ENCODE measurements at places on chromosomes 6 and 20.
A peak's percentile ranks its signal among the peaks of the same experiment; 100 is the strongest.

DNA sequence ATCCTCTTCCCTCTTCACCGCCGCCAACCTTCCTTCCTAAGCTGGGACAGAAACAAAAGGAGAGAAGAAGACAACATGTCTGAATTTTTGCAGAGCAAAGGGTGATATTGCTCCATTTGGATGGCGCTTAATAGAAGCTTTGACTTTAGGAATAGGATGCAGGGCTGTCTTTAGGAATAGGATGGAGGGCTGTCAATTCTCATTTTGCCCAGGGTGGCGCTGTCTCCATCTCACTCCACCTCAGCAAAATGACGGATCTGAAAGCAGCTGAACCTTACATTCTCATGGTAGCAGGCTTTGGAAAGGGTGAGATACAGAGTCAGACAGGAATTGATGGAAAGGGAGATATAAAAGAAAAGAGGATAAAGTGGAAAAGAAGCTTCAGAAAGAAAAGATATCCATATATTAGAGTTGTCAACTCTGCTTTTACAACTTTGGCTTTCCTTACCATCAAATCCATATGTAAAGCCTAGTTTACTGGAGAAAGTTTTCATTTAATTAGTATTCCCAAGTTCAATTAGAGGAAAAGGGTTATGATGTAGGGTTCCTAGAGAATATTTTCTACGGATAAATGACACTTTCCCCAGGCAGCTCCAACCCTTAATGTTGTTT lies 2.4 kb downstream of the MTCL3 start:
- peak; percentile 88 for DNase-seq

DNA sequence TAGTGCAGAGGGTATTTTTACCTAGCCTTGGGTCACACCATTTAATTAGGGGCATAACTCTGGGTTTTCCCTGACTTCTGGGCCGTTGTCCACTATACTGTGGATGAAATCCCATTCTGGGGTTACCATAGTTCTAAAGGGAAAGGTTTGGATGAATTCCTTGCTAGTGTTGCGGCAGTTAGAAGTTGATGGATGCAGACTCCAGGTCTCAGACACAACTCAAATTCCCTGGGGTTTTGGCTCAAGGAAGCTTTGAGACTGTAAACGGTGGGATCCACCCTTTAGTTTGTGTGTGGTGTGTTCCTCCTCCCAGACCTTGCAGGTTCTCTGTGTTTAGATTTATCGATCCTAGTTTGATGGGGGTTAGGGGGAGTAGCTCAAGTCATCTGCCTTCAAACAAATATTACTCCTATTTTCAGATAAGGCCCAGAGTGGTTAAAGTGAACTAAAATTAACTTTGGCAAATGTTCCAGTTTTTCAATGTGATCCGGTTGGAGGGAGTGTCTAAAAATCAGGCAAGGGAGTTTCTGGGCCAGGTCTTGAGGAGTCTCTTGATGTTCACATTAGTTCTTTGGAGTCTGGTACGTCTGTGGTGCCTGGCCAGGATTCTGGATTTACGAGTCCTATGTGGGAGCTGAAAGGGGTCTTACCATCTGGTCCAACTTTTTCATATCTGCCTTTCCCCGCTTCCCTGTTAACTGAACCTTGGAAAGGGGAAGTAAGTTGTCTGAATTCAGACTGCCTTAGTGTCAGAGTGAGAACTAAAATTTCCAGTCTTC lies 1.5 kb downstream of the RALY start:
- DNase-seq: peak; percentile 38

DNA sequence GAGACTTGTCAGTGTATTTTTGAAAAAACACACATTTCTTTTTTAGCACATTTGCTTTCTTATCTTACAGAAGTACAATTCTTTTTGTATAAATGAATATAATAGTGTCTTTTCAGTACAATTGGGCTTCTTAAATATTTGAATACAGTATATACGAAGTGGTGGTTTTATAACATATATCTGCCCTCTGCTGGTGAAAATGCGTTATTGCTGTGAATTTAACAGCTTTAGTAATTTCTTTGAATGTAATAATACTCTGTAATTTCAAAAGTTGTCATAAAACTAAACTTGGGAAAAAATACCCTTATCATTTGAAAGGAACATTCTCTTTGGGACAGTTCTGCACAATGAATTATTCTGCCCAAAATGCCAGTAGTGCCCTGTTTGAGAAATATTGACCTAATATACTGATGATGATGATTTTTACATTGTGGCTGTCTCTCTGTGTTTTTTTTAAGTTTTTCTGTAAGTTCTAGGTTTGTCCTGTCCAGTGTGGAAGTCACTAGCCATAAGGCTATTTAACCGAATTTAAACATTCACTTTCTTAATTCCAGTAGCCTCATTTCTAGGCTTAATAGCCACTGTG lies 19.0 kb downstream of the SMAP1 start:
- DNase-seq: peak; percentile 55

- no peak for DNase-seq
These were observed 75.5 kb downstream of the ZDHHC14 start for GRCh38 chr6:157456524-157456829.

GRCh38 chr6:117298941-117299340 lies 33.6 kb downstream of the VGLL2 start:
- no peak for DNase-seq

DNA sequence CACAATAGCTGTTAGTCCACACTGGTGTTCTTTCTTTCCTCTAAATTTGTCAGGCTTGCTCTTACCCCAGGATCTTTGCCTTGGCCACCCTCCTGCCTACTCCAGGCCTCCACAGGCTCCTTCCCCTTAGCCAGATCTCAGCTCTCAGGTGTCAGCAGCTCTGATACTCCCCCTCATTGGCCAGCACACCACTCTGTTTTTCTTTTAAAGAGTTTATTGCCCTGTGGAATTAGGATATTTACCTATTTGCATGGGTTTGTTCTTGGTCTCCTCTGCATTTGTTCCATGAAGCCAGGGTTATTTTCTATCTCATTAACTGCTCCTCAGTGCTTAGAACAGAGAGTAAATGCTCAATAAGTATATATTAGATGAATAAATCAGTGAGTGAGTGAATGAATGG lies 36.8 kb downstream of the GCNT2 start:
- no peak for DNase-seq

DNA sequence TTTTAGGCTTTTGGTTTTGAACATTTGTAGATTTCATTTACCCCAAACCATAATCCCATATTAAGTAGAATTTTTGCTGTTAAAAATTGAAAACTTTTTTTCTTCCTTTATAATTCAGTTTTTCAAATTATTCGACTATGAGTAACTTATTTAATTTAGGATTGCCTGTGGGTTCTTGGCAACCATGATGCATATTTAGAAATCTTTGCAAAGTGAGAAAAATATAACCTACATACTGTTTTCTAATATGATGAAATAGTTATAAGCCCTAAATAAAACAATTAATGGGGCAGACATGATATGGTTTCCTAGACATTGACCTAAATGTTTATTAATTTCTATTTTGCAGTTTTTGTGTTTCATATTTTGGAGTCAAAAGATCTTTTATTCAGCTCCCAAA lies 23.6 kb downstream of the NEDD9 start:
- no peak for DNase-seq

DNA sequence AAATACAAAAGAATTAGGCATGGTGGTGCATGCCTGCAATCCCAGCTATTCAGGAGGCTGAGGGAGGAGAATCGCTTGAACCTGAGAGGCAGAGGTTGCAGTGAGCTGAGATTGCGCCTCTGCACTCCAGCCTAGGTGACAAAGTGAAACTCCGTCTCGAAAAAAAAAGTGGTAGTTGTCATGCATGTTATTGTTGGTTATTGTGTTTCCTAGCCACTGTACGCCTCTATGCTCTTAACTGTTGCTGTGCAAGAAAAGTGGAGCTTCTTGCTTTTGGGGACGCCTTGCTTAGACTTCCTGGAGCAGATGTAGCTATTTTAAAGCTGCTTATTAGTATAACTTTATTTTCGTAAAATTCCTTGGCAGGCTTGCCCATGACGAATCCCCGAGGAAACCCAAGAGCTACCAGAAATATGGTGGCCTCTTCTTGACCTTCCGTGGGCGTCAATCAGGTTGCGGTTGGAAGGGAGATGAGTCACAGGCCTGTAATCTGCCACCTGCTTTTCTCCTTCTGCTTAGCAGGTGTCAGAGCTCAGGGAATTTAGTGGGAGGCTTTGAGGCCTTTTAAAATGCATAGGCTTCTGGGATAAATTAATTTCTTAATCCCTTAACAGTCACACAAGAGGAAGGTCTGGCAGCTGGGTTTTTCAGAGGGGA lies 17.3 kb downstream of the GABRR2 start:
- DNase-seq: peak; percentile 11

DNA sequence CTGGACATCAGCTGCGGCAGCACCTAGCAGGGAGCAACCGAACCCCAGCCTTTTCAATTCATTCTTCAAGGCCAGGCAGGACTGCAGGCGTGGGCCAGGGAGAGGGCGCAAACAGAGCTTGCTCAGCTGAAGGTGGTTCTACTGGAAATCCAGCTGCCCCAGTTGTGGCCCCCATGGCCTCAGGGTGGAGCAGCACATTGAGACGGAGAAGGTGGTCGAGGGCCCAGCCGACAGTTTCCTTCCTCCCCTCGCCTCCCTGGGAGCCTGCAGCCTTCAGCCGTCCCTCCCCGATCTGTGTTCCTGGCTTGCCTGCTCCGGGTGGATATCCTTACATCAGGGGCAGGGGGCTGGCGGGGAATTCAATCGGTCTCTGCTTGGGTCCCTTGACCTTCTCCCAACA lies 217.8 kb downstream of the ANKRD60 start:
- DNase-seq: no peak

GRCh38 chr20:31641391-31641790 lies 3.7 kb downstream of the COX4I2 start:
- DNase-seq: no peak

DNA sequence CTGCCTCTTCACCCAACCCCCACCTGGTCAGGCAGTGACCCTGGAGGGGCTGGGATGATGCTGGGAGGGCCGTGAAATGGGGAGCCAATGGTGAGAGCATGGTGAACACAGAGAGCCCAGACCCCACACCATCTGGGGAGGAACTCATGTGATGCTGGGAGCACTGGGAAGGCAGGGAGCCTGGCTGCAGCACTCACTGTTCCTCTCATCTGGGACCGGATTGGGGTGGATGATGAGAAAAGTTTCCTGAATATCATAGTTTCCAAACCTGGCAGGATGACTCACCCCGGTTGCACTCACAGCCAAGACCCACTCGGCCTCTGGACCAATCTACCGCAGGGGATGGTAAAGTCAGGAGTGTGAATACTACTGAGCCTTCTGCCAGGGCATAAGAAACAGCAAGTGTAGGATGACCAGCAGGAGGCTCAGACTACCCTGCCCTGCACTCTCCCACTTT lies 21.8 kb downstream of the ULBP1 start:
- DNase-seq: no peak

DNA sequence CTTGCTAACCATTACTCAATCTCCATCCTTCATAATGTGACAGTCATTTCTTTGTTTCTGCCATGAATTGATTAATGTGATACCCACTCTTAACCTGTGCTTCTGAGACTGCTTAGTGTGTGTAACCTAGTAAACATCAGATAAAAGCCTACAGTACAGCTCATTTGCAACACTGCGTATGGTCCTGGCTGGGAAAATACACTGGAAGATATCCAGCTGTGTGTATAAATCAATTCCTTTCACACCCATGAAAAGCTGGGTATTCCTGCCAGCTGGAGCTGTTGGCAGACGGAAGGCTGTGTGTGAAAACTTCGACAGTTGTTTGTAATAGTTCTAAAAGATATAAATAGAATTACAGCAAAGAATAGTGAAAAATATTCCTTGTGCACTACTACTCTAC lies 509.2 kb downstream of the FRK start:
- DNase-seq: peak; percentile 84

DNA sequence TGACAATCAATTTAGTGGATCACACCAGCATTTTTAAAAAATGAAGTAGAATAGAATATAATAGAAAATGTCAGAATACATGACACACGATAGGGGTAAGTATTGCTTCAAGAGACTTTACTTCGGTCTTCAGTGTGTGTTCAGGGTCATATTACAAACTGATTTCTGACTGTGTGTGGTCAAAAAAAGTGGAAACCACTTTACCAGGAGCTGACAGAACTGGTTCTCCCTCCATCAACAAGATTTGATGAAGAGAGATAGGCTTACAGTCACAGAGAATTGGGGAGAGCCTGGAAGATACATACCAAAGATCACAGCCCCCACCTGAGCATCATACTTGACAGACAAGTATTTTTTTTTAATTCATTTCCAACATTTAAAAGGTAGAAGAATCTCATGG lies 21.7 kb downstream of the ARMC2 start:
- no peak for DNase-seq

DNA sequence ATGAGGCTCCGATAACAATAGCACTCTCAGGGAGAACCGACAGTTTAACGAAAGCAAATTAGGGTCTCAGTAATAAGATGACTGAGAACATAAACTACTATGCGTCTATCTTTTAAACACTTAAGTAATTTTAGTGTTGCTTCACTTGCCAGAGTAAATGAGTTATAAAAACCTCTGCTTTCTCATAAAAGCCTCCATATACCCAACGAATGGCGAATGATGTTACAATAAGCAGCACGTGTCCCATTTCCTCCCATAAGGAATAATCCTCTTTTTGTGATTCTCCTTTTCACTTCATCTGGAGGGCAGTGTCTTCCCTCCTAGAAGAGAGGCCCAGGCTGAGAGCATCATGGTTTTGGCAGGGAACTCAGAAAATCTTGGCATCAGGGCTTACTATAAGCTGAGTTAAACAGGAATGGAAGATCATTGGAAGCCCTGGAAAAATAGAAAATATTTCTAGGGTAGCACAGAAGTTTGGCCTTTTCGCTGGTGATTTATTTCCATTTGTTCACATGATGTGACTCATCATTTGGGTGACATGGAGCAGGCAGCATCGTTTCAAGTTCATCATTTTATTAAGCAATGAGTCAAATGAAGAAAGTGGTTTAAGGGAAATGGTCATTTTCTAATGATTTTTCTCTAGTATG lies 255.4 kb downstream of the ATXN1 start:
- DNase-seq: no peak

- DNase-seq: no peak
These were observed 249.0 kb upstream of the JARID2 start for GRCh38 chr6:14996892-14997291.

DNA sequence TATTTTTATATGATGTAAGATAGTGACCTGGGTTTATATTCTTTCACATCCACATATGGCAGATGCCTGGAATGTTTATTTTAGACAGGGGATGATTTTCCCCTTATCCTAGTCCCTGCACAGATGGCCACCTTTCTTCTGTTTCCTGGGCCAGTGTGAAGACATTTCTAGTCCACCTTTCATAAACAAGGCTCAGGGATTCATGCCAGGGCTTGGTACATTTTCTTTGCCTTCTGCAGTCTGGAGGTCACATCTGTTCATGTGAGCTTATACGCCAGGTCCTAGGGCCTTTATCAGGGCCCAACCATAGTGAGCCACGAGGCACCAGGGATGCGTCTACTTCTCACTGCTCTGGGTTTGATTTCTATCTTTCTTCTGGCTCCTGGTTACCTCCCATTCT lies 38.0 kb upstream of the ERVFRD-1 start:
- no peak for DNase-seq

DNA sequence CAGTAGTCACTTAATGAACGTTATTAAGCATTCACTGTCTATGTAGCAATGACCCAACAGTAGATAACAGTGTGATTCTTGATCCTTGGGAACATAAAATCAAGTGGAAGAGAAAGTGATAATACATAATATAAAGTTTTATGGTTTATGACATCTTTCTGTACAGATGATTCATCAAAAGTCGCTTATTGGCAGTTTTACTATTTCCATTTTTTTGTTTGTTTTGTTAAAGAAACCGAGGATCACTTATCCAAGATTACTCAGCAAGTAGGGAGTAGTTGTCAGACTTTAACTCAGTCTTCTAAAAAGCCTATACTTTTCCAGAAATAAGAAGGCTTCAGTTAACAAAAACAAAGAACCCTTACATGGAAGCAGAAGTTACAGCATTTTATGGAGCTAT lies 260.8 kb downstream of the ZFAND3 start:
- DNase-seq: no peak
